ENCODE measurements at places on chromosomes 7 and 10.

DNA sequence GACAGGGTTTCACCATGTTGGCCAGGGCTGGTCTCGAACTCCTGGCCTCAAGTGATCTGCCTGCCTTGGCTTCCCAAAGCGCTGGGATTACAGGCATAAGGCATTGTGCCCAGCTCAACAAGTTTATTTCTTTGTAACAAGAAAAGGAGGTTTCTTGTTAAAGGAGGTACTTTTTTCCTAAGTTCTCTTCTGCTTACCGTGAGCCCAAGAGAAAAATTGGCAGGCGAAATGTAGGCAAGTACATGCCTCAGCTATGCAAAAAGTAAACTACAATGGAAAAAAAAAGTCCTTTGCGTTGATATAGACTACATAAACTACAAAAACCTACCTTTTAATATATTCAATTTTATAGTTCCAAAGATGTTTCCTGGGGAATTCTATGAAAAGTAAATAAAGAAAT is 122.6 kb downstream of the DKK1 start:
- no peak for DNase-seq

- no peak for DNase-seq
Measured at GRCh38 chr10:3619241-3619640, 165.8 kb downstream of the KLF6 start.

- no peak for DNase-seq
Measured at GRCh38 chr7:77222819-77223218, 23.2 kb upstream of the FGL2 start.

GRCh38 chr10:11871466-11871865 is 48.3 kb downstream of the PROSER2 start:
- DNase-seq: no peak

GRCh38 chr7:50357426-50357825 is 52.9 kb downstream of the IKZF1 start:
- DNase-seq: no peak

DNA sequence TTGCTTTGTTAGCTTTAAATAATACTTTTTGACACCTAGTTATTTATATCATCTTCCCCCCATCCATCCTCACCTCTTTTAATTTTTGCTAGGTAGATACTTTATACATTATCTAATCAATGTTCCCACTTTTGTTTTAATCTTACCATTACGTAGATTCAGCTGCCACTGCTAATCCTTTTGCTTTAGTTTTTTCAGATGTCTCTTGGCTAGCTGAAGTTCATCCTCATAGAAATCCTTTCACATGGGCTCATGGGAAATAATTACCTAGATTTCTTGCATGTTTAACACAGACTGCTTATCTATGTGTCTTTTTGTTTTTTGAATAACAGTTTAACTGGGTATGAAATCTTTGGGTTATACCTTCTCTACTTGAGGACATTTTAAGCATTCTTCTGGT is 60.1 kb downstream of the ZNRF2 start:
- no peak for DNase-seq

- no peak for DNase-seq
Measured at GRCh38 chr7:93015101-93015778, 102.5 kb downstream of the SAMD9 start.

GRCh38 chr10:88216976-88217375 is 353.6 kb downstream of the PTEN start:
- DNase-seq: no peak

GRCh38 chr10:14723052-14723689 is 51.5 kb downstream of the FAM107B start:
- DNase-seq: no peak

DNA sequence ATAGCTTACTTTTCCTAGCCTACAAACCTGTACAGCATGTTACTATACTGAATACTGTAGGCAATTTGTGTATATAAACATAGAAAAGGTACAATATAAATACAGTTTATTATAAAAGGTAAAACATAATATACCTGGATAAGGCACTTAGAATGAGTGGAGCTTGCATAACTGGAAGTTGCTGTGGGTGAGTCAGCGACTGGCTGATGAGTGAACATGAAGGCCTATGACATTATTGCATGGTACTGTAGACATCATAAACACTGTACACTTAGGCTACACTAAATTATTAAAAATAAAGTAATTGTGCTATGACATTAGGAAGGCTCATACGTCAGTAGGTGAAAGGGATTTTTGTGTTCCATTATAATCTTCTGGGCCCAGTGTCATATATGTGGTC is 228.8 kb downstream of the HDAC9 start:
- no peak for DNase-seq

GRCh38 chr10:22315455-22316285 is 518 bp upstream of the COMMD3 start:
- DNase-seq: no peak

GRCh38 chr10:76015245-76015644 is 583.8 kb downstream of the LRMDA start:
- no peak for DNase-seq

DNA sequence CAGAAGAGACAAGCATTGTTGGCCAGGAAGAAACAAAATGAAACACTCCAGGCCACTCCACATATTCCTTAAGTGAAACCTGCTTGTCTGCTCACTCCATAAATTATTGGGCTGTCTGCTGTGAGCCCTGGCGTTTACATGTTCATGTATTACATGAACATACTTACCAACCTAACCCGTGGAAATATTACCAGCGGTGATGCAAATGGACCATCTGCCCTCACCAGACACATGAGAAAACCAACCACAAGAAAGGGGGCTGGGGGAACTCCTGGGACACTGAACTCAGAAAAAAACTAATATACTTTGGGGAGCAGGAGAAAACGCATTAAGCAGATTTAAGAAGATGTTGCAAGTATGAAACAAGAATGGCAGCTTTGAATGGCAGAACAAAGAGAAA is 731.2 kb upstream of the IGFBP3 start:
- DNase-seq: no peak

DNA sequence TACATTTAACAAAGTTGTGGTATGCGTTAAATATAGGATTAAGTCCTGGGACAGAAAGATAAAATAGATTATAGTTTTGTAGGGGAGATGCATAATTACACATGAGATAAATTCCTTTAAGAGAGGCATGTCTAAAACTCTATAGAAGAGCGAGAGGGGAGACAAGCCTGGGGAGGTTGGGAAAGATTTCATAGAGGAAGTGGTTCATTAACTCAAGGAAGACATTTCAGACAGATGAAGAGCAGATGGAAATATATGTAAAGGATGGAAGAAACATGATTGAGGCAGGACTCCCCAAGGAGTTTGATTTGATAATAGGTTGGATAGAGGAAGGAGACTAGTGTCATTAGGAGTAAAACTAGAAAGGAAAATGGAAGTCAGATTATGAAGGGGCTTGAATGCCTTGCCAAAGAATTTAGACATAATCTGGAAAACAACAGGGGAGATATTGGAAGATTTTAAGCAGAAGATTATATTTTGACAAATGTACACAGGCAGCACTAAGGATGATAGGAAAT is 96.1 kb downstream of the PHTF2 start:
- no peak for DNase-seq

GRCh38 chr7:80231707-80232106 is 97.1 kb downstream of the GNAI1 start:
- no peak for DNase-seq

DNA sequence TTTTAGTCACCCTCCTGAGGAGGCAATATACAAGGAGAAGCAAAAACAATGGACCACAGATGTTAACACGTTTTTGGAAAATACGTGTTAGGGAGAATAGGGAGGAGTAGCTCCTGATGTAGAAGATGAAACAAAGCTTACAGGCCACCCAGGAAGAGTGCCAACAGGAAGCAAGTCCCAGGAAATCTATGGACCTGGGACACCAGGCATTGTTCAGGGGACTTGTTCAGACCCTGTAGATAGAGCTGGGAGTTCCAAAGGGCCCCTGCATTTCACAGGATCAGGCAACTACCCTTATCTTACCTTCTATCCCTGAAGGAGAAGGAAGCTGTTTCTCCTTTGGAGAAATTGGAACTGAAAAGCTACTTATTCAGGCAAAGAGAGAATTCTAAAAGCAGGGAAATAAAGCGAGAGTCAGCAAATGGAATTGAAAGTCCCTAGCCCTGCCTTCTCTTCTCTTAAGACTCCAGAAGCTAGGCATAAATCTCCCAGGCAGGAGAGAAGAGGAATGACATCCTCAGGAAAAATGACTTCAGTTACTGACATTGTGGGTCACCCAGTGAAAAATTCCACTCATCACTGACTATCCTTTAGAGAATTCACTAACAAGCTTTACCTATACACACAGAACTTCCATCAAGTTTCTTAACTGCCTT is 77.7 kb upstream of the FAM3C start:
- no peak for DNase-seq

GRCh38 chr10:58641095-58641531 is 128.4 kb downstream of the BICC1 start:
- no peak for DNase-seq

DNA sequence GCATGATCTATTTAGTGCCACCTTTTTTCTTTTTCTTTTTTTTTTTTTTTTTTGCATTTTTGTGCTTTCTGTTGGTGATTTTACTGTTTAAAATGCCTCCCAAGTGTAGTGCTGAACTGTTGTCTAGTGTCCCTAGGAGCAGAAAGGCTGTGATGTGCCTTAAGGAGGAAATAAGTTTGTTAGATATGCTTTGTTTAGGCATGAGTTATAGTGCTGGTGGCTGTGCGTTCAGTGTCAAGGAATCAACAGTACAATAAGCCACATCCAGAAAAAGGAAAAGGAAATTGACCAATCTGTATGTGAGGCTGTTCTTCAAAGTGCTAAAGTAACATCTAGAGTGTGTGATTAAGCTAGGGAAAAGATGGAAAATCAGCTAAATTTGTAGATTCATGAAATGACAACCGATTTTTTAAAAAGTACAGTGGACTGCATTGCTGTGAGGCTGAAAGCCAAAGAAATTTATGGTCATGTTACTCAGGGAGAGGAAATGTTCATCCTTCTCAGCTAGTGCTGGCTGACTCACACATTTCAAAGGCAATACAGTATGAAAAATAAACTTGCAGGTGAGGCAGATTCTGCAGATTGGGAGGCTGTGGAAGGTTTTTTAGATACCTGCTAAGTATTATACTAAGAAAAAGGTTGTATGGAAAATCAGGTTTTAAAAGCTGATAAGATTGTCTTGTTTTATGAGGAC is 122.7 kb upstream of the ADCY1 start:
- DNase-seq: no peak
